ENCODE measurements at places on chromosomes 1 and 21. TPM values are rescaled to one million over a fixed set of nuclear protein-coding genes. Genes with fewer than 3 reads are reported as not detected.

GRCh38 chr1:237791592-237791991 is 99.1 kb downstream of the ZP4 start:
- DNase-seq = no peak

Gene LRRC71
- total RNA-seq = not detected

- no peak for DNase-seq
Observed at GRCh38 chr1:39044762-39045161, 18.6 kb downstream of the NDUFS5 start.

Gene GFI1
- 56.4 TPM for total RNA-seq

Gene LYPD8
- not detected for total RNA-seq

GRCh38 chr1:17437260-17437579 is 2.3 kb downstream of the RCC2 start:
- DNase-seq = no peak

Gene IL12RB2
- total RNA-seq = 15.2 TPM

Gene SNX7
- not detected for total RNA-seq

Gene FAM163A
- not detected for total RNA-seq

GRCh38 chr1:196114193-196114592 is 494.0 kb downstream of the KCNT2 start:
- no peak for DNase-seq

- DNase-seq = no peak
Observed at GRCh38 chr1:74517599-74518051, 5.2 kb upstream of the LRRC53 start.

DNA sequence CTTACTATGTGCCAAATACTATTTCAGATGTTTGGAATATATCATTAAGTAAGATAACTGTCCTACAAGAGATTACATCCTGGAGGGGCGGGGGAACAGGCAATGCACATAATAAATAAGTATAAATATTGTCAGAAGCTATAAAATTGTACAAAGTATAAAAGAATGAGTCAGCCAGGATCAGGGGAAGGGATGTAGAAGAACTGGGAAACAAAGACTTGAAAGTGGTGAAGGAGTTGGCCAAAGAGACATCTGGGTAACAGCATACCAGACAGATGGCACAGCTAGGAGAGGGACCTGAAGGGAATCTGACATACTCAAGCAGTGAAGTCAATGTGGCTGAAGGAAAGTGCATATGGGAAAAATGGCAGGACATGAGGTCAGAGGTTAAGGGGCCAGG is 53.9 kb downstream of the CYYR1 start:
- DNase-seq = no peak

GRCh38 chr1:185292237-185292636 is 24.8 kb downstream of the IVNS1ABP start:
- DNase-seq = no peak

GRCh38 chr1:47669081-47669585 is 231.3 kb downstream of the FOXD2 start:
- no peak for DNase-seq

Gene OR2L2
- total RNA-seq = 0.06 TPM

Gene KPNA6
- 69.8 TPM for total RNA-seq
